B cell (primary cell): ENCODE measurements at places on chromosomes 3 and 15.

DNA sequence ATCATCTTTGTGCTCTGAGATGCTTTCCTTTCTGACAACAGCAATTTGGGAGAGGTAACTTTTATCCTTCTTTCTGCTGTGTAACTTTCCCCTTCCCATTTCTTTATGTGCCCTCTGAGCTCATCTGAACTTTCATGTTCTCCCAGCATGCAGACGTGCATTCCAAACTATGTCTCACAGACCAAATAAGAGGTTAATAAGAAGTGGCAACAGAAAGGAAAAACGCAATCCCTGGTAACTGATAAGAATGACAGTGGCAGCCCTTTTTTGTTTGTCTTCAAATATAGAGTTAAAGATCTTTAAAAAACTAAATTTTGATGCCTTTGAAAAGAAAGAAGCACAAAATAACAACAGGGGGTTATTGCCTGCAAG, 533.4 kb downstream of the FOXP1 start:
- DNase-seq: no peak

GRCh38 chr3:187361835-187362234, 6.3 kb upstream of the RTP4 start:
- no peak for DNase-seq

- no peak for DNase-seq
Measured at GRCh38 chr3:15014606-15015328, 50.3 kb downstream of the MRPS25 start.

DNA sequence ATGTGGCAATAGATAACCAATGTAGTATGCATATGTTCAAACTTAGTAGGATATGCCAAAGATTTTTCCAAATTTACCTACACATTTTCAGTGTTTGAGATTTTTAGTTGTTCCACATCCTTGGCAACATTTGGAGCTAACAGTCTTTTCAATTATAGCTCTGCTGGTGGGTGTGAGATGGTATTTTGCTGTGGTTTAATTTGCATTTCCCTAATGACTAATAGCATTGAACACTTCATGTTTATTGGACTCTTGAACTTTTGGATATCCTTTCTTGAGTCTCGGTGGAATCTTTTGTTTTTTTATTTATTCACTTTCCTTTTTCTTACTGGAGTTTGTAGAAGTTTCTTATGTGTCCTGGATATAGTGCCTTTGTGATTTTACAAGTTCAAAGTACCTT, 11.0 kb upstream of the ILDR1 start:
- no peak for DNase-seq

- DNase-seq: no peak
Measured at GRCh38 chr15:42919799-42920518, 619 bp downstream of the TTBK2 start.

- no peak for DNase-seq
Measured at GRCh38 chr15:35173444-35174118, 88.5 kb upstream of the NANOGP8 start.

- peak; percentile 33 for DNase-seq
Measured at GRCh38 chr15:68278595-68279405, 1.3 kb downstream of the FEM1B start.

GRCh38 chr3:139953131-139953910, 18.3 kb downstream of the CLSTN2 start:
- no peak for DNase-seq

DNA sequence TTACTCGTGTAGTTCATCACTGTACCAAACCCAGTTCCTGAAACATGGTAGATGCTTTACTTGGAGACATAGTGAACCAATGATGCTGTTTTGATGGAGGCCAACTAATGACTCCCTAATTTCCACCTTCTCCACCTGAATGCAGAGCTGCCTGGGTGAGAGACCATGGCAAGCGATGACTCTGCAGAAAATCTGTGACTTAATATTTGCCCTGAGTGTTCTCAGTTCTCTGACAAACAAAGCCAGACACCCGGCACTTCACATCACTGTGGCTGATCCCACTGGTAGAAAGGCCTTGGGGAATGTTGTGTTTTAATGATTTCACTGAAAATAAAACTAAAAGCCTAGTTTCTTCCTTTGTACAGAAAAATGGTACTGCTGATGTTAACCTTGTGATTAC, 39.5 kb upstream of the UBE3A start:
- DNase-seq: no peak

- no peak for DNase-seq
Measured at GRCh38 chr3:147410526-147411237, 1.5 kb downstream of the ZIC1 start.

- DNase-seq: no peak
Measured at GRCh38 chr3:153429821-153430220, 267.8 kb downstream of the RAP2B start.

DNA sequence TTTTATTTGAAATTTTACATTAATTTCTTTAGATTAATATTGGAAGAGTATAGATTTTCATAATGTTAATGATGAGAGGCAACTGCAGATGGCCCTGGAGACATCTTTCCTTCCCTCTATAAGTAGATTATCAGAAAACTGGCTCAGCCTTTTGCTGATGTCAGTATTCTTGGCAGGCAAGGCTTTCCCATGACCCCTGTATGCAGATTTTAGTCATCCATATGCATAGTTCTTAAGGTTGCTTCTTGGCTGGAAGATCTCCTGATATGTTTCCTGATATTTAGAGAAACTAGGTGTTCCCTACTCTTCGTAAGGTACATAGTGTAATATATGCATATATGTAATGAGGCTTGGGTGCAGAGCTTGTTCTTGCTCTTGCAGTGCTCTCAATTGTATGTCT, 911.4 kb downstream of the EPHA3 start:
- no peak for DNase-seq

- DNase-seq: no peak
Measured at GRCh38 chr3:178707311-178708031, 171.2 kb downstream of the KCNMB2 start.

- no peak for DNase-seq
Measured at GRCh38 chr15:39132954-39133600, 447.8 kb upstream of the THBS1 start.

DNA sequence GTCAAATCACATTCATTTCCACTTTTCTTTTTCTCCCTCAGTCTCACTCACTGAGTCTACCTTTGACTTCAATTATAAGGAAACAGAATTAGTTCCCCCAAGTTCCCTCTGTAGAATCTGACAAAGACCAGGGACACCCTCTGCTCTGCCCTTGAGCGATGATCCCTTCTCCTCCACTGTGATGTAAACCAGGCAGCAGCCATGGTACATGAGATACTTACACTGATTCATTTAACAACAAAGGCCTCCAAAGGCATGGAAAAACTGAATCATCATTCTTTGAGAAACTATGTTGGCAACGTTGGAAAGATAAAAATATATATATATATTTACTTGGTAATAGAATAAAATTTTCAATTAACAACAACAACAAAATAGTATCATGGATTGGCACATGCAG, 84.1 kb downstream of the P3H2 start:
- DNase-seq: no peak

DNA sequence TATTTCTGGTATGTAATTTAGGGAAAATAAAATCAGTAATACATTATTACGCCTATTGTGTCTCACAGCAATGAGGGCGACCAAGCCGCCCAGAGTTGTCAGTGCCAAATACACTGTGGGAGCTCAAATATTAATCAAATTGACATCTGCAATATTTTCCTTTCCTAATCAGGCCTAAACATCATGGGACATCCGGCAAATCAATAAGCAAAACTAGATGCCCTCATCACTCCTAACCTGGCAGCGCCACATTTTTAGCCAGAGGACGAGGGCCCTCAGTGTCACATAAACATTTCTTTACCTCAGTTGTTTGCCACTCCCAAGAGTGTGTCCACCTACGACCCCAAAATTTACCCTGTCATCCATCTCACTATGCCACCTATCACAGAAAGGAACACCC, 64.1 kb downstream of the WDR72 start:
- no peak for DNase-seq

DNA sequence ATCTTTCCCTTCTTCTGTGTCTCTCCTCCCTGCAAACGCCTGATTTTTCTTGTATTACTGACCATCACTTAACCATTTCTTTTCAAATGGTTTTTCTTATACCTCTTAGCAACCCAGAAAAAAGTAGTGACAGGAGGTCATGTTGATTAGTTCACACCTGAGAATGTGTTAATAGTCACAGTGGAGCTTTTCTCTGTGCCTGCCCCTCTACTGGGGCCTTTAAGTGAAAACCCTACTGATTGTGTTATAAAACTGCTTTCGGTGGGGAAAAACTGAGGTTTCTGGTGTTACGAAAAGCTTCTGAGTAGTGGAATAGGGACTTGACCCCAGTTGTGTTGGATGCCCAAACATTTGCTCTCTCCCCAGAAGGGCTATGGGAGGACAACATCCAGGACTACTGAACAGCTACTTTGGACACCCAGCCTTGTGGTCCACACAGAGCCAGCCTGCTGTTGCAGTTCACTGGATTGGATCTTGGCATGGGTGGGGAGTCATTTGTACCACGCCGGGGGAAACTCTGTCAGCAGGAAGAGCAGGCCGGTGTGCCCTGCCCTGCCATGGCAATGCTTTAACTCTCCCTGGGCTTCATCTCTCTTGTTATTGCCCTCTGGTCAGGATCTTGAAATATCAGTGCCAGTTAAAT, 10.3 kb downstream of the GPR87 start:
- no peak for DNase-seq

- DNase-seq: no peak
Measured at GRCh38 chr3:192957441-192958021, 39.9 kb upstream of the MB21D2 start.
